Stimulated activated naive CD4-positive, alpha-beta T cell treated with Interleukin-2 at 50 U/mL for 16 hours (primary cell): ENCODE measurements at places on chromosomes 6 and 20.

- no peak for DNase-seq
Measured at GRCh38 chr20:36126836-36127527, 27.6 kb upstream of the EPB41L1 start.

- DNase-seq = no peak
Measured at GRCh38 chr6:149751239-149751638, 1.7 kb downstream of the PCMT1 start.

DNA sequence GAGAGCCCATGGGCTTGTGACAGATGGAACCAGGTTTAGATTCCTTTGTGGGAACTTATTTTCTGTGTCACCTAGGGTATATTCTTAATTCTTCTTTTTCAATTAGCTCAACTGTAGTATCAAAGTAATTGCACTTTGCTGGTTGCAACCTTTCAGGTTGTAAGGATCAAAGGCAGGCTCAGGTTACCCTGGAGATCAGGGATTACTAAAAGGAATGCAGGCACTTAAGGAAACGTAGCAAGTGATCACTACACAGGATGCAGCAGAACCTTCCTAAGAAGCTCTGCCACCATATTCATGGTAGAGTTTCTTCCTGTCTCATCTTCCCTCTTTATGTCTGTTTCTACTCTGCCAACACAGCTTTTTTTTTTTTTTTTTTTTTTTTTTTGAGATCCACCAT lies 133.2 kb upstream of the JAG1 start:
- no peak for DNase-seq

- DNase-seq = no peak
Measured at GRCh38 chr20:3541887-3542721, 71.3 kb downstream of the ATRN start.

DNA sequence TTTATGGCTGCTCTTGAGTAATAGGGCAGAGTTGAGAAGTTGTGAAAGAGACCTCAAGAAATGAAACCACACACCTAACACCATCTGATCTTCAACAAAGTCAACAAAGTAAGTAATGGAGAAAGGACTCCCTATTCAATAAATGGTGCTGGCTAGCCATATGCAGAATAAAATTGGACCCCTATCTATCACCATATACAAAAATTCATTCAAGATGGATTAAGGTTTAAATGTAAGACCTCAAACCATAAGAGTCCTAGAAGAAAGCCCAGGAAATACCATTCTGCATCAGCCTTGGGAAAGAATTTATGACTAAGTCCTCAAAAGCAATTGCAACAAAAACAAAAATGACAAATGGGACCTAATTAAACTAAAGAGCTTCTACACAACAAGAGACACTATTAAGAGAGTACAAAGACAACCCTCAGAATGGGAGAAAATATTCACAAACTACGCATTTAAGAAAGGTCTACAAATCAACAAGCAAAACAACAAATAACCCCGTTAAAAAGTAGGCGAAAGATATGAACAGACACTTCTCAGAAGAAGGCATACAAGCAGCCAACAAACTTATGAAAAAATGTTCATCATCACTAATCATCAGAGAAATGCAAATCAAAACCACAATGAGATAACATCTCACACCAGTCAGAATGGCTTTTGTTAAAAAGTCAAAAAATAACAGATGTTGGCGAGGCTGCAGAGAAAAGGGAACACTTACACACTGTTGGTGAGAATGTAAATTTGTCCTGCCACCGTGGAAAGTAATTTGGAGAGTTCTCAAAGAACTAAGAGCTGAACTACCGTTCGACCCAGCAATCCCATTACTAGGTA lies 4.0 kb downstream of the MAP3K5 start:
- DNase-seq = no peak

DNA sequence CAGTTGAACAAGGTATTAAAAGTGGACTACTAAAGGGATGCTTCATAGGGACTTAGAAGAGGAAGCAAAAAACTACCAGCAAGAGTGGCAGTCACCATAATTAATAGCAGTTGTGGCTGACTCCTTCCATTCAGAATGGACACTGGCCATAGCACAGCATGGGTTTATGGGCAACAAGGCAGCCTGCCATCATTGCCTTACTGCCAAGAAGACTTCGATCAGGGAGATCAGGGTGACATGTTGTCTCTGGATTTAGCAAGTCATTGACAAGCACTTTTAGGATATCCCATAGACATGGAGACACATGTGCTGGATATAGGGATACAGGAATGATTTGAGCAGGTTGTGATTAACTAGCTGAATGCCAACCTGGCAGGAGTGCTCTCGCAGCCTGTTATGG lies 35.3 kb upstream of the RIPOR2 start:
- DNase-seq = no peak
